Left renal pelvis (tissue), 4 donors: ENCODE measurements at places on chromosomes 16 and 17. TPM values are rescaled to one million over a fixed set of nuclear protein-coding genes. Genes with fewer than 3 reads are reported as not detected.

- no peak for DNase-seq
Observed at GRCh38 chr17:43641416-43641815, 20.3 kb downstream of the MEOX1 start.

DNA sequence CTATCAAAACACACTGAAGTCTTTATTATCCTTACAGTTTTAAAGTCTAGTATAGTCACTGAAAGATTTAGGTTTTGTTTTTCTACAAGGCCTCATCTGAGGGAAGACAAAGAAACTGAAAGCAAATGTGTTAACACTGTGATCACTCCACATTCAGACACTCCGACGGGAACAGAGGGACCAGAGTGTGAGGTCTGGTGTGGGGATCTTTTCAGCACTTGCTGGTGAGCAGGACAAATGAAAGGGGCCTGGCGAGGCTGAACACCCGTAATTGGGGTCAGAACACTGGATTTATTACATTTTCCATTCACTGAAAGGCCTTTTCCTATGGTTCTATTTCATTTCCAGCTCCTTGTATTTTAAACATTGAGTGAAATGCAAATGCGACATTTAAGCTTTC, 910.5 kb downstream of the CDH11 start:
- DNase-seq = no peak

GRCh38 chr16:87216148-87216840, 100.9 kb downstream of the C16orf95 start:
- DNase-seq = no peak

- DNase-seq = no peak
Observed at GRCh38 chr17:44932096-44932786, 15.3 kb downstream of the KIF18B start.

The CCDC78 gene
- polyA plus RNA-seq = 1.6 TPM

DNA sequence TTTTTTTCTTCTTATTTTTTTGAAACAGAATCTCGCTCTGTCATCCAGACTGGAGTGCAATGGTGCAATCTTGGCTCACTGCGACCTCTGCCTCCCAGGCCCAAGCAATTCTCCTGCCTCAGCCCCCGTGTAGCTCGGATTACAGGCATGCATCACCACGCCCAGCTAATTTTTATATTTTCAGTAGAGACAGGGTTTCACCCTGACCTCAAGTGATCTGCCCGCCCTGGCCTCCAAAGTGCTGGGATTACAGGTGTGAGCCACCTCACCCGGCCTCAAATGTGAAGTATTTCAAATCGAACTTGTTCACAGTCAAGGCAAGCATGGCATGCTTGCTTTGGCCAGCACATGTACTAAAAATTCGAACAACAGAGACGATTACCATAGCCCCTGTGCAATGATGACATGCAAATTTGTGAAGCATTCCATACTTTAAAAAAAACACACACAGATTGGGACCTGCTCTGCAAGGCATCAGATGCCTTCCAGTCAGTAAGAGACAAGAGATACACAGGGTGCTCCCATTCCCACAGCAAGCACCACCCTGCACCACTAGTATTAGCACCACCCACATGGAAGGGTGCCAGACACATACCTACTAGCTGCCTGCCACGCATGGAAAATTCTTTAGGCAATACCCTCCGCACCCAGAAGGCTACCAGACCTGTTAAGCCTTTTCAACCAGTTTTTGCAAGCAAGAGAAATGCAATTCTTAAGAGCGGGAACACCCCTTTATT, 47.2 kb downstream of the ANKRD11 start:
- DNase-seq = no peak

DNA sequence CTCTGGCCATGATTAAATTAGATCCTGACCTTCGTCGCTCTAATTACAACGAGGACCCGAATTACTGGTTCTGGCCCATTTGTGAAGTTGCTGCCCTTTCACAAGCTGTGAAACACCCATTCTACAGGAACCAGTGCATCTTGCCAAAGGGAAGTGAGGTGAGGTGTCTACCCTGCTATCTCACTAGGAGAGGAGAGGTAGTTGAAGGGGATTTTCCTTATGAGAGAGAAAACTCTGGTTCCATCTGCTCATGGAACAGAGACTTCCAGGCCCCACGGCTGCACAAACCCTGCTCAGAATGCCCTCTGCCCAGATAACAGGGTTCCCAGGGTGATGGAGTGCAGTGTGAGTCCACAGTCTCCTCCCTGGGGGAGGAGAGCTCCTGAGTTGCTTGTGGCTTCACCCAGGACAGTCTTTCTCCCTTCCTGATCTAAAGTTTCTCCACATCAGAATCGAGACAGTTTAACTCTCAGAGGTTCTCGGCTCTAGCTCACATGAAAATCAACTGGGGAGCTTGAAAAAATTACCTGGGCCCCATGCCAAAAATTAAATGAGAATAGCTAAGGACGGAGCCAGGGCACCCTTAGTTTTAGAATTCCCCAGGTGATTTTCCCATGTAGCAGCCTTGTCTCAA, 7.8 kb upstream of the SSTR2 start:
- no peak for DNase-seq

GRCh38 chr17:62179525-62180161, 114.6 kb upstream of the MED13 start:
- no peak for DNase-seq

The DBNDD1 gene
- 14.4 TPM for polyA plus RNA-seq

DNA sequence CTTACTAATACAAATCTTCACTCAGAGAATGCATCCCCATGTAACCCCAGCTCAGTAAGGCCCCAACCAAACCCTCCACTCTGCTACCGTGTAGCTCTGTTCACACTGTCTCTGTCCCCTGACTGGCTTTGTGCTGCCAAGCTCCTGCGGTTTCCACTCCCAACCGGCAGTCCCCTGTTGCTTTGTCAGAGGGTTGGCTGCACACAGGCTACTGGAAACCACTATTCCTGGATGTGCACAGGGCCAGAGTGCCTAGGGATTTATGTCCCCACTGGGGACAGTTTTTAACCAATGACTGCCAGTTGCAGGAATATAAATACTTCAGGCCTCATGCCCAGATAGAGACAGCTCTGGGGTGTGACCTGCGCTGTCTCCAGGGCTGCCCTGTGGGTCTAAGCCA, 157.1 kb upstream of the C16orf82 start:
- no peak for DNase-seq

DNA sequence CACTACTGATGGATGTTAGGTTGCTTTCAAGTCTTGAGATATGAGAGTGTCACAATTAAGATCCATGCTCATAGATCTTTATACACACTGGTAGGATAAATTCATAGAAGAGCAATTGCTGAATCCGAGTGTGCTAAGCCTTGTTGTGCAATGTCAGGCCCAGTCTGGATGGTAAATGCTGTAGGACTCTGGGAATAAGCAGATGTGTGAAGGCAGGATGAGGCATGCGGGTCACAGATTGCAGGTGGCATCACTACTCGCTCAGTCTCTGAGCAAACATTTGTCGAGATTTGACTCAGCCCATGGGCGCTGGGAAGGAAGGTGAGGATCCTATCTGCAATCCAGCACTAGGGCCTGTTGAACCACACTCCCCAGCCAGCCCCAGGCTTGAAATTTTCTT, 40.7 kb downstream of the TMEM186 start:
- DNase-seq = no peak

DNA sequence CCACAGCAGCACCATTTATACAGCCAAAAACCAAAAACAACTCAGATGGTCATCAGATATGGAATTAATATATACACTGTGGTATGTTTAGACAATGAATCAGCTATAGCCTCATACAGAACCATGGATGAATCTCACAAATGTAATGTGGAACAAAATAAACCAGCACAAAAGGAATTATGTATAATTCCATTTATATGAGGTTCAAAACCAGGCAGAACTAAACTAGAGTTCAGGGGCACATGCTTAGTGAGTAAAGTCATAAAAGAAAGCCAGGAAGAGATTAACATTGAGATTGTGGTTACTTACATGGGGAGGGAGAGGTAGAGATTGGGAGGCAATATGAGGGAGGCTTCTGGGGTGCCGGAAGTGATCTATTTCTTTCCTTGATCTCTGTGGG, 231.1 kb downstream of the COPRS start:
- DNase-seq = no peak

- no peak for DNase-seq
Observed at GRCh38 chr17:44556166-44556831, 985 bp upstream of the FZD2 start.

DNA sequence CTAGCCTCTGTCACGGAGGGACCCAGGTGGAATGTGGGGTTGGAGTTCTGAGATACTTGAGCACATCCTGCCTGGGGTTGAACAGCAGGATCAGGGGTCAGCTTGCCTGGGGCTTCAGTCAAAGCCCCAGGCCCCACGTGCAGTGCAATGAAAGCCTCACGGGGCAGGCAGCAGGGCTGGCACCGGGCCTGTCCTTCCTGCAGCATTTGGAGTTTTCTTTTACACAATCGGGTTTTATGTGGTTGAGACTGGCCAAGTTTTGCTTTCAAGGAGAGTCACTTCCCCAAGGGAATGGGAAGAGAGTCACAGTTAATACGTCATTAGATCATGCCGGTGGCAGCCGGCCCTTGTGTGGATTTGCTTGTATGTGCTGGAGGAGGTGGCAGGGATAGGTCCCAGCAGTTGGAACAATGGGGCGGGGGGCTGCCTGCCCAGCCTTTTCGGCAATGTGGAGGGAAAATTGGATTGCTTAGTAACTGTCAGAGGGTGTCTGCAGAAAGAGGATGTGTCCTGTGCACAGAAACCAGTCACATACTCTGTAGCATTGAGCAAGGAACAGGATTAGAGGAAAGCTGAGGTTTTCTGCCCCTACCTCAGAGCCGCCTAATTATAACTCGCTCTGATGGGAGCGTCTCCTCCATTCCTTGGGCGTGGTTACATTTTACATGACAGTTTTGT, 4.5 kb downstream of the RMI2 start:
- no peak for DNase-seq
